DND-41 (cell line): ENCODE measurements at places on chromosomes 4 and X.
A peak's percentile ranks its signal among the peaks of the same experiment; 100 is the strongest.

DNA sequence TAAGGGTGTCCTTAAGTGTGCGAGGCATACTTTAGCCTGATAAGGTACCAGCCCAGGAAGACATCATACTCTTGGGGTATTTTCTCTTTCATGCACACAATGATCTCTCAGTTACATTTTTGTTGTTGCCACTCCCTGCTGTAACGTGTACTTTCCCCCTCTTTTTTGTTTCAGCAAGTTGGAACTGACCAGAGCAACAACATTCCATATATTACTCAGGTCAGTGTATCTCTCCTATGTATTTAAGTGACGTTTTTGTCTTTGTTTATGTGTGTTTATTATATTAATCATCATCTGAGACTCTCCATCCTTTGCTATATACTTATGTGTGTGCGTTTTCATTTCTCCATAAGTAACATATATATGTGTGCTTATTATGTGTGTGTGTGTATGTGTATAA, 71.3 kb upstream of the VBP1 start:
- no peak overlapping the region for H3K27ac ChIP-seq
- no peak overlapping the region for H3K4me3 ChIP-seq
- H3K27me3 ChIP-seq: no peaks in the 10 kb centered on the region
- H3K4me1 ChIP-seq: no peaks in the 10 kb centered on the region
- H3K36me3 ChIP-seq: no peaks in the 10 kb centered on the region
- no peak for DNase-seq

- H3K4me1 ChIP-seq: no peaks in the 10 kb centered on the region
- no peak overlapping the region for H3K4me3 ChIP-seq
- H3K27ac ChIP-seq: no peak overlapping the region
These were observed 20.4 kb downstream of the WDR13 start for GRCh38 chrX:48617542-48618340.

- no peak for DNase-seq
- H3K4me1 ChIP-seq: no peaks in the 10 kb centered on the region
- H3K36me3 ChIP-seq: no peaks in the 10 kb centered on the region
- no peaks in the 10 kb centered on the region for H3K27me3 ChIP-seq
These were observed 19.4 kb upstream of the RELL1 start for GRCh38 chr4:37705571-37705970.

DNA sequence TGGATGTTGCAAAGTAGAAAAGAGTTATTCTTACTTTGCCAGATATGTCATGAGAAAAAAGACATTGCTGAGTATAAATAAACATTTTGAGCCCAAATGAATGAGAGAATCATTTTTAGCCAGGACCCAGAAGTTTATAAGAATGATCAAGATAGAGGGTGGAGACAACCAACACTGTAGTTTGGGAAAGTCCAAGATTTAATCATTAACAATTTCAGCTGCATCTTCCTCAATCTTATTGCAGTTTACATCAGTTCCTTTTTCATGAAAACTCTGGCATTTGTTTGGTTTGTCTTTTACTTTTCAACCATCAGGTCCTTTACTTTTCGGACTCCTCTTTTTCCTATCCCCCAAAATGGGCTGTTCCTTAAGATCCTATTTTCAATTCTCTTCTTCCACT, 645.9 kb downstream of the ANKRD50 start:
- no peaks in the 10 kb centered on the region for H3K27me3 ChIP-seq
- H3K4me3 ChIP-seq: no peak overlapping the region

DNA sequence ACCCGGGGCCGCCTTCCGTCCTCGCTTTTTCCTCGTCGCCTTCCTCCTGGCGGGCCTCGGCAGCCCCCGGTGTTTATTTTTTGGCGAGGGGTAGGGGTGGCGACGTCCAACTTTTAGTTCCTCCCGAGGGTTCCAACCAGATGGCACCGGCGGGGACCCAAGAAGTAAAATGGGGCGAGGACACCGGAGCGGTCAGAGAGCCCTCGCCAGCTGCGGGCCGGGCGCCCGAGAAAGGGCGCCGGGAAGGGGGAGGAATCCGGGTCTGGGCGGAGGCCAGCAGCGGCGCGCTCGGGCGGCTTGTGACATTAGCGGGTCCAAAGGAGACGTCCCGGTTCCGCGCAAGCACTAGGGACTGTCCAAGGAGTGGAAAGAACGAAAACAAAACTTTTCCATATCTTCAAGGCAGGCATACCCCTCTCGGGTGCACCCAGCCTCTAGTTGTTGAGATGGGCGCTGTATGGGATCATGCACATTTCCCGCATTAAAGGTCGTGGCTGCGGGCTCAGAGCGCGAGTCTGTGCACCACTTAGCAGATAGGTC, 691 bp upstream of the USP46 start:
- H3K27ac ChIP-seq: no peak overlapping the region; the same call in 1 of the 2 replicates
- H3K36me3 ChIP-seq: no peaks in the 10 kb centered on the region
- peaks cover 19% of the 10 kb centered on the region for H3K4me1 ChIP-seq
- DNase-seq: peak; percentile 11
- no peaks in the 10 kb centered on the region for H3K27me3 ChIP-seq

GRCh38 chr4:28555866-28556265, 1695.2 kb downstream of the STIM2 start:
- H3K4me1 ChIP-seq: no peaks in the 10 kb centered on the region
- H3K27ac ChIP-seq: no peak overlapping the region
- H3K4me3 ChIP-seq: no peak overlapping the region
- H3K27me3 ChIP-seq: no peaks in the 10 kb centered on the region
- no peak for DNase-seq

GRCh38 chr4:422587-422986, 76.4 kb downstream of the ZNF721 start:
- no peak overlapping the region for H3K4me3 ChIP-seq
- no peaks in the 10 kb centered on the region for H3K27me3 ChIP-seq
- H3K4me1 ChIP-seq: no peaks in the 10 kb centered on the region
- peaks cover 6% of the 10 kb centered on the region; the same call in 1 of the 2 replicates for H3K36me3 ChIP-seq
- no peak for DNase-seq
- H3K27ac ChIP-seq: no peak overlapping the region

DNA sequence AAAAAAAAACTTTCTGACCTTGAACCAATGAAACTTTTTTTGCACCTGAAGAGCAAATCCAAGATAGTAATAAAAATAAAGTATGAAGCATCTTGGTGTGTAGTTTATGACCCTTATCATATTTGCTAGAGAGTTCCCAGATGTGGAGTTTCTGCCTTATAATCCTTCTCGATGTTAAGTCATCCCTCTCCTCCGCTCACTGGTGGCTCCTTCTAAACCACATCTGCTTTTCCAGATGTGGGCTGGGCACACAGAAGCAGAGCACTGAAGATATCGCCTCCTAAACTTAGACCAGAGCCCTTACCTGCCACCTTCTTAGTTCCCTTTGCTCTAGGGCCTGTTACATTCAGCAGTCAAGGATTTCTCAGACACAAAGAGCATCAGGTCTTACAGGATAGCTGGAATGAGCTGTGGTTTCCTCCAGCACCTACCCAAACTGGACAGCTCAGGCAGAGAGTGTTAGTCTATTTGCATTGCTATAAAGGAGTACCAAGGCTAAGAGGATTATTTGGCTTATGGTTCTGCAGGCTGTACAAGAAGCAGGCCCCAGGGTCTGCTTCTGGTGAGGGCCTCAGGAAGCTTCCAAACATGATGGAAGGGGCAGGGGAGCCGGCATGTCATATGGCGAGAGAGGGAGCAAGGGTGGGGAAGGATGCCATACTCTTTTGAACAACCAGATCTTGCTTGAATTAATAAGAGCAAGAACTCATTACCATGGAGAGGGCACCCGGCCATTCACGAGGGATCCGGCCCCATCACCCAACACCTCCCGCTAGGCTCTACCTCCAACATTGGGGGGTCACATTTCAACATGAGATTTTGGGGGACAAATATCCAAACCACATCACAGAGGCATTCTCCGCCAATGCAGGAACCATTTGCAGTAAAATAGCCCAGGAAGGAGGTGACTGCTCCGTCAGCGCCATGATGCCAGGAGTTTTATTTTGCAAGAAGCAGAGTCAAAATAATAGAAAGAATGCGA, 75.6 kb upstream of the HELT start:
- no peak for DNase-seq
- no peaks in the 10 kb centered on the region for H3K27me3 ChIP-seq
- no peaks in the 10 kb centered on the region for H3K4me1 ChIP-seq
- no peaks in the 10 kb centered on the region for H3K36me3 ChIP-seq

- no peak for DNase-seq
- no peaks in the 10 kb centered on the region for H3K27me3 ChIP-seq
- no peaks in the 10 kb centered on the region for H3K36me3 ChIP-seq
- no peak overlapping the region for H3K27ac ChIP-seq
These were observed 10.7 kb upstream of the HCCS start for GRCh38 chrX:11100281-11101035.

DNA sequence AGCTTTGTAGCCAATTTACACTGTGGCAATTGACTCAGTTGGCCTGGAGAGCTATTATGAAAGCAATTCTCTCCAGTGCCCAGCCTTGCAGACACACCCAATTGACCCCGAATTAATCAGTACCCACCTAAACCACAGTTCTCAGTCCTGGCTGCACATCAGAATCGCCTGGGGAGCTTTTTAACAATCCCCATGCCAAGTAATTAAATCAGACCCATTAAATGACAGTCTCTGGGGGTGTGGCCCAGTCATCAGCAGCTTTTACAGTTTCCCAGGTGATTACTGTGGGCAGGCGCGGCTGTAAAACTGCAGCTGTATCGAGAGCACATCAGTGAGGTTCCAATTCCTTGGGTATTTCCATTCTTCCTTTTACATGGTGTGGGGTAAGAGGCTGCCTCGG, 460.9 kb upstream of the FAT1 start:
- H3K36me3 ChIP-seq: no peaks in the 10 kb centered on the region
- no peak overlapping the region for H3K27ac ChIP-seq
- H3K4me3 ChIP-seq: no peak overlapping the region
- no peak for DNase-seq
- no peaks in the 10 kb centered on the region for H3K4me1 ChIP-seq

DNA sequence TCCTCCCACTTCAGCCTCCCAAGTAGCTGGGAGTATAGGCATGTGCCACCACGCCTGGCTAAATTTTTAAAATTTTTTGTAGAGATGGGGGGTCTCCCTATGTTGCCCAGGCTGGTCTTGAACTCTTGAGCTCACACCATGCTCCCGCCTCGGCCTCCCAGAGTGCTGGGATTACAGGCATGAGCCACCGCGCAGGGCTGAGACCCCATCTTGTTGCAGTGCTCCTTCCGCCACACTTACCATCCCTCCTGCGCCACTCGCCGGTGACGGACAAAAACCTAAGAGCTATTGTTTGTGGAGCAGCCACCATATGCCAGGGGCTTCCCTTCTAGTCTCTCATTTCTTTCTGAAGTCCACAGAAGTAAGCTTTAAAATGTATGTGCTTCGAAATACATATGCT, 34.5 kb downstream of the NSG1 start:
- H3K4me1 ChIP-seq: peaks cover 16% of the 10 kb centered on the region
- no peak overlapping the region for H3K4me3 ChIP-seq
- no peak for DNase-seq
- peaks cover 73% of the 10 kb centered on the region for H3K36me3 ChIP-seq

- no peaks in the 10 kb centered on the region for H3K27me3 ChIP-seq
- H3K4me1 ChIP-seq: no peaks in the 10 kb centered on the region
- DNase-seq: no peak
- no peak overlapping the region for H3K4me3 ChIP-seq
- H3K27ac ChIP-seq: no peak overlapping the region
These were observed 97.9 kb downstream of the NR3C2 start for GRCh38 chr4:148344352-148344751.

- no peak overlapping the region for H3K27ac ChIP-seq
- H3K27me3 ChIP-seq: no peaks in the 10 kb centered on the region
These were observed 207.3 kb downstream of the FBXW7 start for GRCh38 chr4:152328582-152328981.

GRCh38 chr4:165301833-165302232, 25.6 kb upstream of the MSMO1 start:
- peaks cover 19% of the 10 kb centered on the region for H3K4me1 ChIP-seq
- H3K4me3 ChIP-seq: peak overlapping the region; percentile 55
- H3K27me3 ChIP-seq: no peaks in the 10 kb centered on the region
- peak; percentile 43 for DNase-seq

- no peak overlapping the region for H3K27ac ChIP-seq
- H3K4me1 ChIP-seq: no peaks in the 10 kb centered on the region
- no peak for DNase-seq
These were observed 10.9 kb downstream of the SH3D19 start for GRCh38 chr4:151314479-151314878.

- DNase-seq: no peak
- H3K36me3 ChIP-seq: no peaks in the 10 kb centered on the region
- H3K4me3 ChIP-seq: no peak overlapping the region
- no peaks in the 10 kb centered on the region for H3K4me1 ChIP-seq
- no peaks in the 10 kb centered on the region for H3K27me3 ChIP-seq
These were observed 3.3 kb downstream of the PLS3 start for GRCh38 chrX:115564243-115564642.

DNA sequence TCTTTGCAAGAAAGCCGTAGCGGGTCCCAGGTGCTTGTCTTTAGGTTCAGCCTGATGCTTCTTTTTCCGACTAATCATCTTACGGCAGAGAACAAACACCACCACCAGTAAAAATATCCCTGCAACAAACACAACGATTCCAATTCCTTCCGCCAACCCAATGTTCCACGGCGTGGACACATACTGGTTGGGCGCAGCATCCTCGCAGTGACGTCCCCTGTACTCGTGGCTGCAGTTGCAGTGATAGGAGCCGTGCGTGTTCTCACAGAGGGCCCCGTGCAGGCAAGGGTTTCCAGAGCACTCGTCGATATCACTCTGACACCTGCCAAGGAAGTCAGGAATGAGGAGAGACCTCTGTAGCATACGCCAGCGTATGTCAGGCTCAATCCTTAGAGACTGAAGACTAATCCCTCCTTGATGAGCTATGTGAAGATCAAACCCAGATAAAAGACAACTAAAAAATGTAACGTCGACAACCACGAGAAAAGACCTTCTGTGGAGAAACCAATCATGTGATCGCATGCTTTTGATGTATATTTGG, 41.6 kb upstream of the MTNR1A start:
- no peak overlapping the region for H3K27ac ChIP-seq
- H3K36me3 ChIP-seq: no peaks in the 10 kb centered on the region
- no peaks in the 10 kb centered on the region for H3K27me3 ChIP-seq

GRCh38 chr4:53653484-53654053, 62.3 kb upstream of the LNX1 start:
- H3K27me3 ChIP-seq: no peaks in the 10 kb centered on the region
- H3K27ac ChIP-seq: no peak overlapping the region
- H3K36me3 ChIP-seq: no peaks in the 10 kb centered on the region
- H3K4me3 ChIP-seq: no peak overlapping the region

GRCh38 chr4:169660929-169661328, 40.6 kb downstream of the CLCN3 start:
- no peak for DNase-seq
- no peaks in the 10 kb centered on the region for H3K36me3 ChIP-seq
- H3K4me1 ChIP-seq: peaks cover 56% of the 10 kb centered on the region
- H3K27ac ChIP-seq: no peak overlapping the region

DNA sequence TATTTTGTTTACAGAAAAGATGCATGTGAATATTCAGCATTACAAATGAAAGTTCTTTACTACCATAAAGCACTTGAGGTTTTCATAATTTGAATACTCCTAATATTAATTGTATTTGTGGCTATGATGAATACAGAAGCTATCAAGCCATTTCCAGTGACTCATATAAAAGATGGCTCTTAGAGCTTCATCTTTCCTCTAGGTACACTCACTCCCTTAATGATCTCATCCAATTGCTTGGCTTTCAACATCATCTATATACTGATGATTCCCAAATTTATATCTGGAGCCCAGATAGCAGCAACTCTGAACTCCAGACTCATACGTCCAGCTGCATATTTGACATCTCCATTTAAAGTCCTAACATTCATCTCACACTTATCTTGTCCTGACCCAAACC, 183.4 kb upstream of the FAM241A start:
- no peak for DNase-seq
- H3K36me3 ChIP-seq: no peaks in the 10 kb centered on the region
- peaks cover 3% of the 10 kb centered on the region for H3K27me3 ChIP-seq
- H3K27ac ChIP-seq: no peak overlapping the region
- no peak overlapping the region for H3K4me3 ChIP-seq

- H3K27ac ChIP-seq: no peak overlapping the region
- H3K4me3 ChIP-seq: no peak overlapping the region
- no peak for DNase-seq
- no peaks in the 10 kb centered on the region for H3K27me3 ChIP-seq
- no peaks in the 10 kb centered on the region for H3K4me1 ChIP-seq
These were observed 109.9 kb downstream of the AFF2 start for GRCh38 chrX:148610328-148610698.
